ENCODE measurements at places on chromosomes 11 and 22.

- DNase-seq: peak; percentile 97
Observed at GRCh38 chr11:126268708-126269579, at the start of the genes FOXRED1 and SRPRA. Gene FOXRED1 (plus strand): TSS chr11:126269154. CDS start chr11:126269207, 53 bp downstream. Gene SRPRA (minus strand): TSS chr11:126268895. CDS start chr11:126268804, 91 bp downstream.

GRCh38 chr11:895331-896110, 15.1 kb downstream of the CHID1 start:
- DNase-seq: no peak

DNA sequence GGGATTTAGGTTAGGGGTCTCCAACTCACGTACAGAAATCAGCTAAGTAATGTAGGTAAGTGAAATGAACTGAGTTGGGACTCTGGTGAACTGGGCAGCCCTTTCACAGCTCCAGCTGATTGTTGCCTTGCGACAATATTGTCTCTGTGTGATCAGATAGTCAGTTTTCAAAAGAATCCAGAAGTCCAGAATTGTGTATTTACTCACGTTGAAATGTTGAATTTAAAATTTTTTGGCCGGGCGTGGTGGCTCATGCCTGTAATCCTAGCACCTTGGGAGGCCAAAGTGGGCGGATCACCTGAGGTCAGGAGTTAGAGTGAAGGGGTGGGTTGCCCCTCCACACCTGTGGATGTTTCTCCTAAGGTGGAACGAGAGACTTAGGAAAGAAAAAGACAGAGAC, 18.8 kb upstream of the WDR74 start:
- DNase-seq: no peak

DNA sequence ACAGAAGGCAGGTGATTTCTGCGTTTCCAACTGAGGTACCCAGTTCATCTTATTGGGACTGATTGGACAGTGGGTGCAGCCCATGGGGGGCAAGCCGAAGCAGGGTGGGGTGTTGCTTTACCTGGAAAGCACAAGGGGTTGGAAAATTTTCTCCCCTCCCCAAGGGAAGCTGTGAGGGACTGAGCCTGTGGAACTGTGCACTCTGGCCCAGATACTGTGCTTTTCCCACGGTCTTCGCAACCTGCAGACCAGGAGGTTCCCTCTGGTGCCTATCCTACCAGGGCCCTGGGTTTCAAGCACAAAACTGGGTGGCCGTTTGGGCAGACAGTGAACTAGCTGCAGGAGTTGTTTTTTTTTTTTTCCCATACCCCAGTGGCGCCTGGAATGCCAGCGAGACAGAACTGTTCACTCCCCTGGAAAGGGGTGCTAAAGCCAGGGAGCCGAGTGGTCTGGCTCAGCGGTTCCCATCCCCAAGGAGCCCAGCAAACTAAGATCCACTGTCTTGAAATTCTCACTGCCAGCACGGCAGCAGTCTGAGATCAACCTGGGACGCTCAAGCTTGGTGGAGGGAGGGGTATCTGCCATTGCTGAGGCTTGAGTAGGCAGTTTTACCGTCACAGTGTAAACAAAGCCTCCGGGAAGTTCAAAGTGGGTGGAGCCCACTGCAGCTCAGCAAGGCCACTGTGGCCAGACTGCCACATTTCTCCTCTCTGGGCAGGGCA, 97.2 kb downstream of the JRKL start:
- DNase-seq: no peak

GRCh38 chr11:30917266-30917665, 331.1 kb upstream of the MPPED2 start:
- DNase-seq: no peak

DNA sequence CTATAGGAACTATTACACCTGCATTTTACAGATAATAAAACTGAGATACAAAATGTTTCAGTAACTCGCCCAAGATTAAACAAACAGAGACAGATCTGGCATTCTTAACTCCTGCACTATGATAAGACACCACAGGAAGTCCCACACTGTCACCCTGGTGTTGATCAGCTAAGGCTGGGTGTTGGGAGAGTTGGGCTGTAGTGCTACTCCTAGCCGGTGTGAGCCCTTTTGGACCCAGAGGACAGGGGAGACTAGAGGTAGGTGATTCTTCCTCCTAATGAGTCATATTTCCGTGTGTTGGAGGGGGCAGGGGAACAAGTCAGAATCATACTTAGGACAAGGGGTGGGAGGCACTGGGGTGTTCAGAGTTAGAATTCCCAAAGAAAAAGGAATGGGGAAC, 353.2 kb upstream of the TENM4 start:
- DNase-seq: no peak

- peak; percentile 26 for DNase-seq
Observed at GRCh38 chr11:33065445-33066178, 26.2 kb downstream of the TCP11L1 start.

DNA sequence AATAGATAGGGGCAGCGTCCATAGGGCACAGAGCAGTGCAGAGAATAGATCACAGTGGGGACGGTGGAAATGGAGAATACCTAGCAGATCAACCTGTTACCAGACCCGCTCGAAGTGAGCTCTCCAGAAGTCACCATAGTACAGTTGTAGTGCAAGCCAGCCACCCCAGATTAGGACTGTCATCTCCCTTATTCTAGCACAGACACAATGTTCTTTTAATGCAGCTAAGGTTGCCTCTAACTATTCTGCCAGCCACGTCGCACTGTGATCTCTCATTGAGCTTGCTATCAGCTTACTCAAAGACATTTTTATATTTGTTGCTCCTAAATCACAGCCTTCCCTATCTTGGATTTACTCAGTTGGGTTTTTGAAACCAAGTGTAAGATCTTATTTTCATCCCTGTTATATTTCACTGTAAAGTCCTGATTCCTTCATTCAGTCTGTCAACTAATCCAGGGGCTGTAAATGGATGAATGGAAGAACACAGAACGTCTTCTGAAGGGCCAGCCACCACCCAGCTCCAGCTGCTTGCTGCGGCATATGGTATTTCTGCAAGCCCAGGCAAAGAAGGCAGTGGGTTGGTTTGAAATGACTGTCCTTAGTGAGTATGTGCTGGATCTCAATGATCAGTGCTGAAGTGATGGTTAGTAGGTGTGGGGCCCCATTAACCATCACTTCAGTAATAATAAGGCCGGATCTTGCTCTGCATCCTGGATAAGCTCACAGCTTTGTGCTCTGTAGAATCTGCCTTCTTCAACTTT, 3.4 kb downstream of the PARVA start:
- DNase-seq: no peak

DNA sequence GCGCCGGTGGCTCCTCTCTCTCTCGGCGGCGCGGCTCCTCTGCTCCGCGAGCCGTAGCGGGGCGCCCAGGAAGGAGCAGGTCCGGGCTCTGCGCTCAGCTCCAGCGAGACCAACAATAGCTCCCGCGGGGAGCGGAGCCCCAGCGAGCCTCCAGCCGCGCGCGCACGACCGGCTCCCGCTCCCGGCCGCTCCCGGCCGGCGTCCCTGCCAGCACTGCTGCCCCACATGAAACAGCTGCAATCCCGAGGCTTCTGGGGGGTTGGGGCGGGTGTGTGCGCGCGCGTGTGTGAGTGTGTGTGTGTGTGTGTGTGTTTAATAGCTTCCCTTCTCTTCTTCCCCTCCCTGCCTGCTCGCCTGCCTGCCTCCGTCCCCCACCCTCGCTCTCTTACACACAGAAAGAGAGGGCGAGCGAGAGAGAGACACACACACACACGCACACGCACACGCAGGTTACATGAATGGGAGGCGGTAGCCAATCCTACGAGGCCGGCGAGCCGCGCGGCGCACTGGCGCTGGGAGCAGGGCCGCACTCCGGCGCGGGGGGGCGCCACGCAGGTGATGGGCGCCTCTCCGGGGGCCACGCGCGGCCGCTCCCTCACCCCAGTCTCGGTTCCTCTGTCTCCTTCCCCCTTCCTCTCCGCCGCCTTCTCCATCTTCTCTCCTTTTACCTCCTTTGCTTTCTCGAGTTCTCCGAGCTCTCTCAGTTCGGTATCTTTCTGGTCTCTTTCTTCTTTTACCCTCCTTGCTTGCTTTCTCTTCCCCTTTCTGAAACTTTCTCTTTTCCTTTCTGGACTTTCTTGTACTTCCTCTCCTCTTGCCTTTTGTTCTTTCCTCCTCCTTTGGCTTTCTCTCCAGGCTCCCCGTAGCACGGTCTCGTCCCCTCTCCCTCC, at the start of gene TENM4:
Gene TENM4 (minus strand): TSS at position 460 of the 890 bp plus-strand sequence. CDS start 371,086 bp downstream, outside the sequence.
- peak; percentile 87 for DNase-seq

- no peak for DNase-seq
Observed at GRCh38 chr11:66878474-66878873, 21.6 kb downstream of the LRFN4 start.

DNA sequence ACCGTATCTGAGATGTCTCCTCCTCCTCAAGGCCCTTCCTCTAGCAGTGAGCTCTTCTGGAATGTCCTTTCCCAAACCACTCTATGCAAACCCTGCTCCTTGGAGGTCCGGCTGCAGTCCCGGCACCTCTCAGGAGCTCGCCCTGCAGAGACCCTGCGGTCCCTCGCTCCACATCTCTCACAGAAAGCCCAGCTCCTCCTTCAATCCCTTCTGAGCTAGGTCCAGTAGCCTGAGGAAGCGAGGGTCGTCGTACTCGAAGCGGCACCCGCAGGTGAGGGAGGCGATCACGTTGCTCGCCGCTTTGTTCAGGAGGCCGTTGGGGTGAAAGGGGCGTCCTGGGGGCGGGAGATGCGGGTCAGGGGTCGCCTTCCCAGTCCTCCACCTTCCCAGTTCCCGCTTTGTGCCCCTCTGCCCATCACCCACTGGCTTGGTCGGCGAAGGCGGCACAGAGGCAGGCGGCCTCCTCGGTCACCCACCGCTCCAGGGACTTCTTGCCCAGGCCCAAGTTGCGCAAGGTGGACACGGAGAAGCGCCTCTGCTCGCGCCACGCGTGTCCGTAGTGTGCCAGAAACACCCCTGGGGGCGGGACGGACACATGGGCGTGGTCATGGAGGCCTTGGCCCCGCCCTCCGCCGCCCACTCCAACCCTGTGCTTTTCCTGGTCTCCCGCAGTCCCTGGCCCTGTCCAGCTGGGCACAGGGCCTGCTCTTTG, 21.5 kb upstream of the CYP2D6 start:
- DNase-seq: no peak

- DNase-seq: no peak
Observed at GRCh38 chr11:832529-833113, at the start of gene CD151. Gene CD151 (plus strand): TSS chr11:832952. CDS start chr11:836070, 3,118 bp downstream.

GRCh38 chr22:36730176-36730858, 26.8 kb upstream of the CACNG2 start:
- DNase-seq: no peak

- DNase-seq: no peak
Observed at GRCh38 chr22:27306771-27307170, 494.8 kb downstream of the MN1 start.

GRCh38 chr11:61109671-61110070, 7.4 kb downstream of the CD5 start:
- no peak for DNase-seq

GRCh38 chr11:86988351-86988881, 33.2 kb upstream of the FZD4 start:
- no peak for DNase-seq

- DNase-seq: no peak
Observed at GRCh38 chr22:18069041-18069440, 8.7 kb upstream of the PEX26 start.

DNA sequence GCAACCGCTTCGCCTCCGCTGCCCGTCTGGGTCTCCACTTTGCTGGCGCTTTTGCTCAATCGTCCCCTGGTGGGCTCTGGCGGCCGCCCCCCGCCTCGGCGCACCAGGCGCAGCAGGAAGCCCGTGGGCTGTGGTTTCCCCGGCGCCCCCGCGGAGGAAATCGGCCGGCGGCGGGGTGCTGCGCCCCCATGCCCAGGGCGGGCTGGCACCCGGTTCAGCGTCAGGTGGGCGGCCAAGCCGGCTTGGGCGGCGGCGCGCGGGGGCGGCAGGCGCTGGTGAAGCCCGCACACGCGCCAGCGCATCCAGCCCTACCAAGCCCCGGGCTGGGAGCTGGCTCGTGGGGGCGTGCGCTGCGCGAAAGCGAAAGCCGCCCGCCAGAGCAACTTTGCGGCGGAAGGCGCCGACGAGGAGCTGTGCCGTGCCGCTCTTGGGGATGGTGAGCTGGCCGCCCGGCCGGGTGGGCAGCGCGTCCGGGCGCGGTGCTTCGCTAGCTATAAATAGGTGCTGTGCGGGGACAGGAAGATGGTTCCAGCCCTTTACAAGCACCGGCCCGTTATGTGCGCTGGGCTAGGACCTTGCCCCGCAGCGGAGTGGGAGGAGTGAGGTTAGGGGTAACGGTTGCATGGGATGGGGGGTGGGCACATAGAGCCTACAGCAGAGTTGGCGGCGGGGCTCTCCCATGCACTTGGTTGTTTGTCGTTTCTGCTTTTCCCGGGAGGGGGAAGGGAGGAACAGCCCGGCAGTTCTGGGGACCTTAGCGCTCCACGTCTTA, 25.0 kb upstream of the SUSD2 start:
- DNase-seq: no peak

GRCh38 chr11:13317293-13318080, 39.9 kb downstream of the BMAL1 start:
- no peak for DNase-seq

DNA sequence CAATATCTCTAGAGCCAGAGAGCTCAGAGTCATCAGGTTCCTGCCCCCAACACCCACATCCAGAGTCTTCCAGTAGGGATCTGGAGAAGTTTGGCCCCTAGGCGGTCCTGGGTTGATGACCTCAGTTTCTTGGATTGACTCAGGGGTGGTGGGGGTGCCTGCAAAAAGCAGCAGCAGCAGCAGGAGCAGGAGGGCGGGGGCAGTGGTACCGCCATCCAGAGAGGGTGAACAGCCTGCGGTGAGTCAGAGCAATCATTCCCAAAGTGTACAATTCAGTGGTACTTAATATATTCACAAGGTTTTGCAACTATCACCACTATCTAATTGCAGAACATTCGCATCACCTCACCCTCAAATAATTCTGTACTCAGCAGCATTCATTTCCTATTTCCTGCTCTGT, 9.9 kb upstream of the SEC14L3 start:
- peak; percentile 5 for DNase-seq

GRCh38 chr22:35540595-35541253, at the start of gene RASD2:
Gene RASD2 (plus strand): TSS chr22:35540831. CDS start chr22:35546810, 5,979 bp downstream.
- no peak for DNase-seq

DNA sequence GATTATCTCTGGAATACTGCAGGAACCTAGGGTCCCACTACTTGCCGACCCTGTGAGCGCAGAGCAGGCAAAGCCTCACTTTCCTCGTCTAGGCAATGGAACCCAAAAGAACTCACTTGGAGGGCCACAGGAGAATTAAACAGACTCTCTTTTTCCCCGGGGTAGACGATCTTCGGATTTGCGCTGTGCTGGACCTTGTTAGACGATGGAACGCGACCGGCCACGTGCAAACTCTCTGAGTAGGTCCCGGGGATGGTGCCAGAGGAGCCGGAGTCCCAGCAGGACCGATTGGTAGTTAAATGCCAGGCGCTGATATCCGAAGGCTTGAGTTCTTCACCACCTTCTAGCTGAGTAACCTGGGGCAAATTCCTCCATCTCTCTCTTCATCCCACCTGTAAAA, 1.0 kb upstream of the SLC1A2 start:
- DNase-seq: no peak

GRCh38 chr22:35606916-35607315, 10.2 kb downstream of the MB start:
- no peak for DNase-seq

DNA sequence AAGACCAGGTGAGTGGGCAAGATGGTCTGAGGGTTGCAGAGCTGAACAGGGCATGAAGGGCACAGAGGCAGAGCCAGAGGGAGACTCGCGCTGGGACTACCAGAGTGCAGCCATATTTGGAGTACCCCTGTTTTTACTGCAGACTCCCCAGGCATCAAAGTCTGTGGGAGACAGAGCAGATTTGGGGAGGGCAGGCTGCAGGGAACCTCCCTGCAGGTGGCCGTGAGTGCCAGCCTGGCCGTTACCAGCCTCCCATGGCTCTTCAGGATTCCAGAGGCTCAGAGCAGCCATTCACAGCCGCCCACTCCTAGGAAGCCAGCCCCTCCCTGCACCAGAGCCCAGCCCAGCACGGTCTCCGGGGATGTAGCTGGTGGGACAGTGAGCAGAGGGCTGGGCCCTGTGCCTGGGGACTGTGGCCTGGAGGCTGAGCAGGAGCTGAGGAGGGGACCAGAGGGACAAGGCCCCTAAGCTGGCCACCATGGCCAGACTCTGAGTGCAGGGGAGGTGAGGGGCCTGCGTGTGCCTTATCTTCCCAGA, at the start of gene SEPTIN3:
Gene SEPTIN3 (plus strand): TSS at position 334 of the 537 bp plus-strand sequence. CDS start 2,050 bp downstream, outside the sequence.
- DNase-seq: no peak

Data from fibroblast of skin of left biceps (primary cell).